ENCODE measurements at places on chromosomes 12 and 14.
A peak's percentile ranks its signal among the peaks of the same experiment; 100 is the strongest.

DNA sequence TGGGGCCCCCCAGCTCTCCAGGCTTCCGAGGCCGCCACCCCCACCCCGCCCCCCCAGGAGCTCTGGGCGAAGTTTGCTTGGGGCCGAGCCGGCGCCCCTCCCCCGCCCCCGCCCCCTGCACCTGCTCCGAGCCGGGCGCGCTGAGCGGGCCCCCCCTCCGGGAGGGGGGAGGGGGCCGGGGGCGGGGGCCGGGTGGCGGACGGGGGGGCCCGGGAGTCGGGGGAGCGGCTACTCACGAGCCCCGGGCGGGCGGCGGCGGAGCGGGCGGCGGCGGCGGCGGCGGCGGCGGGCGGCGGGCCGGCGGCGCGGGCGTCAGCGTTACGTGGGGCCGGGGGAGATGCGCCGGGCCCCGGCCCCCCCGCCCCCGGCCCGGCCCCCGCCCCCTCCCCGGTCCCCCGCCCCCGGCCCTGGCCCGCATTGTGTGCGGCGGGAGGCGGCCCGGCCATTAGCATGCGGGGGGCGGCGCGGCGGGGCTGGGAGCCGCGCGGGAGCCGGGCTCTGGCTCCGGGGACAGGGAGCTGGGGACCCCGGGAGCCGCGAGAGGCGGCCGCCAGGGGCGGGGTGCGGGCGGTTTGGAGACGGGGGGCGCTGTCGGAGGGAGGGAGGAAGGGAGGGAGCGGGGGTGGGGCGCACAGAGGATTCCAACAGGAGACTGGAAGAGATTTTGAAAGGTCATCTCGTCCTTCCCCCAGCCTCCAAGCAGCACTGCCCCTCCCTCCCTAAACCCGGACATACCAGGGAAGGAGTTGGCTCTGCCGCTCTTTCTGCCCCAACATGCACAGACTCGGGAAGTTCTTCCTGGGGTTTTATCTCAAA lies at the start of gene ZNF219:
Gene ZNF219, minus strand, starts transcription at position 580 of the 816 bp plus-strand sequence. CDS start 5,064 bp downstream, outside the sequence.
- DNase-seq = no peak

DNA sequence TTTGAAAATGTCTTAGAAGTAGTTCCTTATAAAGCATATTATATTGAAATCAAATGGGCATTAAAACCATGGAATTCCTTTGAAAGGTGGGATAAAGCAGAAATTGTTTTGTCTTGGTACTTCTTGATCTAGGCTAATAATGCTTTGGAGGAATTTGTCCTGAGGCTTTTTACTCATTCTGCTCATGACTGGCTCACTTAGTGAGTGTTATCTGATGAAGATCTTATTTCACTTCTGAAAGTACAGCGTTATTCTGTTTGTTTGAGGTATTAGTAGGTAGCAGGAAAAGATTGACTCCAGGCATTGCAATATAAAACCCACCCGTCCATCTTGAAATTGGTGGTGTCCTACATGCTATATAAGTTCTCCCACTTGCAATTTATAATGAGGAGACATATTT lies 5.5 kb downstream of the C12orf71 start:
- DNase-seq = no peak

DNA sequence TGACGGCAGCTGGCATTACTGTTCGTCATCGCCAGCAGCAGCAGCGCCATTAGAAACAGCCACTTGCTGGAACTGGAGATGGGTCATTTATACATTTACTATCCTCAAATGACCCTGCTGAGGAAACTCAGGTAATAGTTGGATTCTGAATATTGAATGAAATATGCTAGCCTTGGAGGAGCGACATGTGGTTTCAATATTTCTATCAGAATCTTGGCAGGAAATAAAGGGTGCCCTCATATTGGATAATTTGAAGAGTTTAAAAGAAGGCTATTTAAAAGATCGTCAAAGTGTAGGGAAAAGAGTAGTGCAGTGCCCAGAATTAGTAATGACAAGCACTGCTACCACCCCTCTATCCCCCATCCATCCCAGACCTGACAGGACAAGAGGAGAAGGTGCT lies 109.6 kb upstream of the CPM start:
- no peak for DNase-seq

GRCh38 chr14:44620121-44621019 lies 113.3 kb upstream of the FSCB start:
- no peak for DNase-seq

GRCh38 chr14:61569308-61569707 lies 126.0 kb upstream of the HIF1A start:
- no peak for DNase-seq

DNA sequence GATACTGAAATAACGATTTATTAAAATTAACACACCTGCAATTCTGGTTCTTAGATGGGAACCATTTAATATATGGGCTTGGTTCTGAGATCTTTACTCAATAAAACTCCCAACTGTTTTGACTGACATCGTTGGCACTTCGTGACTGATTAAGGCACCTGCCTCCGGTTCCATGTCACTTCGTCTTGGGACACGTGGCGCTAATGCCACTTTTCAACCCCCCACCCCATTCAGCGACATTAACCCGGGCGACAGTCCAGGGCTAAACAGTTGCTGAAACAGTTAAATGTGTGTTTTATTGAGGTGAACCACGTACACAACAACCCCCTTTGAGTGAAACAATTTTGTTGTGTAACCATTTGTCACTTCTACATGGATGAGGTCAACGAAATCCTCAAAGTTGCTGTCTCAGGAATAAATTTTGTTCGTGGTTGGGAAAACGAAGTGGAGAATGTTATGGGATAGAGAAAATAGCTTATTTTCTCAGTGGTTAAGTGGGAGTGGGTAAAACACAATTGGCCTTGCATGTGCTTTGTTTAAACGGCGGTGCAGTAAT lies 9.9 kb upstream of the SLC38A2 start:
- DNase-seq = no peak

DNA sequence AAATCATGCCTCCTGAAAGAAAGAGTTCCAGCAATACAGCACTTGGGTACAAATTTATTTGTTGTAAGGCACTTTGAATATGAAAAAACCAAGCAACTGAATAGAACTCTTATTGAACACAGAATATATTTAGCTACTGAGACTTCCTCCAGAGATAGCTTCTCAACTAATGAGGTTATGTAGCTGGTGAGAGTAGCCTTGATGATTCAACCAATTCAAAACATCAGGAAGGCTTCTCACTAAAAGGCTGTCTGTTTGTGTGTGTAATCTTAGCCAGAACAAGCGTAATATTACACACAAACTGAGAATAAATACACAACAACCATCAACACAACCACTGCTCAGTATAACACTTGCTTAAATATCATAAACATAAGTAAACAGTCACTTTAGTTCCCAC lies 20.4 kb downstream of the EIF2B2 start:
- DNase-seq = no peak

- DNase-seq = no peak
Observed at GRCh38 chr14:103765526-103765925, 49.9 kb downstream of the ZFYVE21 start.

GRCh38 chr12:3727877-3728632 lies 24.9 kb downstream of the CRACR2A start:
- DNase-seq = no peak

- DNase-seq = no peak
Observed at GRCh38 chr12:70463997-70464396, 97.9 kb downstream of the KCNMB4 start.

DNA sequence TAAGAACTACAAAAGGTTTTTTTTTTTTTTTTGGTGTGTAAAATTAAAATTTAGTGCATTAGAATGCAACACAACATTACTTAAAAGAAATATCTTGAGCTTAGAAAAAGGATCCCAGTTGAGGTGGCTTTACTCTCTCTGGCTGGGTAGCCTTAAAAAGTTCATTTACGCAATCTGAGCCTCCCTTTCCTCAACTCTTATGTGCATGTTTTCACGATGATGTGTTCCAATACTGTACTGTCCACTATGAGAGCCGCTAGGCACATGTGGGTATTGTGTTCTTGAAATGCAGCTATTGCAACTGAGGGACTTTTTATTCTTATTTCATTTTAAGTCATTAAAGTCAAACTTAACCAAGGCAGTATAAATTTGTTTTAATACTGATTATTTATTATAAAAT lies 460.9 kb upstream of the SYT1 start:
- DNase-seq = no peak

DNA sequence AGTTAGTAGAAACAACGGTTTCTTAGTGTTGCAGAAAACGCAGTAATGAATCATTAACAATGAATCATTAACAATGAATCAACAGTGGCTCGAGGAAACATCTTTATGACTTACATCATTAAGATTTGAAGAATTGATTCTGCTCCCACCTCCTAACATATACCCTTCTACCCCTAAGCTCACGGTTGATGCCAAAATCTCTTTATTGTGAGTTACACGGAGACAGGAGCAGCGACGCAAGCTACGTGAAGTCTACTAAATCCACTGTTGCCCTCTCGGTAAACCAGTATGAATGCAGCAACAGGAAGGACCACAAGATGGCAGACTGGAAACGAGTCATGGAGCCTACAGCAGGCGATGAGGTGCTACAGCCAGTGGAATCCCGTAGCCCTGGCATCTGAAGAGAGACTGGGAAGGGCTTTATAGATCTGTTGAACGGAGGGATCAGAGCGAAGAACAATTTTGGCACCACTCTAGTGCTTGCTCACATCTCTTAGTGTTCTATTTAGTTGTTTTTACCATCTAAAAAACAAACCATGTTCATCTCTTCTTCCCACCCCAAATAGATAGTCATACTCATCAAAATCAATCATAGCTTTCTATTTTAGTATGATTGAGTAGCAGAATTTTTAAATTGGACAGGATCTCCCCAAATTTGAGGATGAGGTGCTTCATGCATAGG lies 332.7 kb downstream of the DUSP6 start:
- DNase-seq = peak; percentile 2

GRCh38 chr12:127628645-127629044 lies 638.3 kb upstream of the TMEM132C start:
- DNase-seq = no peak

DNA sequence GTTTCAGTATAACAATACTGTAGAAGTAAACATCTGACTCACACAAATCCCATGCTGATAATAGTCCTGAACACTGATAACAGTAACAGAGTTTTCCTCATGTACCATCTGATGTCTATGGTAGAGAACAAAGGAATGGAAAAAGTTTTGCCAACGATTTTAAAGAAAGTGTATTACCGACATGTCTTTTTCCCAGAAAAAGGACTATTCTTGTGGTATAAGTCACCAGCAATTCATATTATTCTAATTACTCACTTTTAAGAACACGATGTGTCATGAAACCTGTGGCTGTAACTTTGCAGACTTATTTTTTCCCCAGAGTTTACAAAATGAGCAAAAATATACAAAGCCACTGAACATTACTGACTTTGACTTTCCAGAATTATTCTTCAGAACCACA lies 40.1 kb upstream of the DCN start:
- DNase-seq = no peak

DNA sequence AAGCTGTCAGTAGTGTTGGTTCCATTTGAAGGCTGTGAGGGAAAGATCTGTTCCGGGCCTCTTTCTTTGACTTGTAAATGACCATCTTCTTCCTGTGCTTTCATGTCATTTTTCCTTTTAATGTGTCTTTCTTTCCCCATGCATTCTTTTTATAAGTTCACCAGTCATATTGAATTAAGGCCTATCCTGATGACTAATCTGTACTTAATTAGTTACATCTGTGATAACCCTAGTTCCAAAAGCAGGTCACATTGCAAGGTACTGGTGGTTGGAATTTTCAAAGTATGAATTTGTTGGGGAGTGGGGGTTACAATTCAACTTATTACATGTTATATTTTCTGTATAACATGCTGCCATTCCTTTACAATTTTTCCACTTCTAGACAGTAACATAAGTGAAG lies 1642.1 kb upstream of the FLRT2 start:
- no peak for DNase-seq

GRCh38 chr12:47107926-47108325 lies 28.2 kb upstream of the AMIGO2 start:
- DNase-seq = no peak

DNA sequence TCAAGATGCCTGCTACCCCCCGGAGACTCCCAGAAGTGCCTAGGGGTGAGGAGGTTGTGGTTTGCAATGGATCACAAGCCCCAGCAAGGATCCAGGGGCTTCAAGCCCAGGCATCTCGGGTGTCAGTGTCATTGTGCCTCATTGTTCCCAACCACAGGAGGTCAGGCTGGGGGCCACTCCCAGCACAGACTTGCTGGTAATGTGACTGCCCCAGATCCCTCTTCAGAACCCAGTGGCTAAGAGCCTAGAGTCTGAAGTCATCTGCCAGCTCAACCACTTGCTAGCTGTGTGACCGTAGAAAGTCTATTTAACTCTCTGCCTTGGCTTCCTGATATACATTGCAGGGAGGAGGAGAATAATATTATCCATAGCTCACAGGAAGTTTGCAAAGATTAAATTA lies 7.7 kb upstream of the ASB2 start:
- no peak for DNase-seq

- DNase-seq = no peak
Observed at GRCh38 chr14:85319998-85320630, 209.8 kb upstream of the FLRT2 start.

DNA sequence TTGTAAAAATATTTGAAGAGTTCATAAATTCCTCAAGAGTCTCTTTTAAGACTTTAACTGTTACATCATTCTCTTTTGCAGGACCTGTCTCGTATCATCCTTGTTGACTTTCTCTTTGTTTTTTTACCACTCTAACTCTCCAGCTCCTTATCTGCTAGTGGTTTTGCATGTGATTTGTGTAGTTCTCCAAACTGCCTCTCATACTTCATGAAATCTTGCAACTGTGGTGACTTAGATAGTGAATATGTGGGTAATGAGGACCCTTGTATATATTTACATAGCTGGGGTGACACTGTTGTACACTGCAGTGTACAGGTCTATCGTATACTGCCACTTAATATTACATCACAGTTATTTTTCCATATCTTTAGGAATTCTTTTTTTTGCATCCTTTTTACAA lies 40.2 kb upstream of the EMP1 start:
- no peak for DNase-seq

DNA sequence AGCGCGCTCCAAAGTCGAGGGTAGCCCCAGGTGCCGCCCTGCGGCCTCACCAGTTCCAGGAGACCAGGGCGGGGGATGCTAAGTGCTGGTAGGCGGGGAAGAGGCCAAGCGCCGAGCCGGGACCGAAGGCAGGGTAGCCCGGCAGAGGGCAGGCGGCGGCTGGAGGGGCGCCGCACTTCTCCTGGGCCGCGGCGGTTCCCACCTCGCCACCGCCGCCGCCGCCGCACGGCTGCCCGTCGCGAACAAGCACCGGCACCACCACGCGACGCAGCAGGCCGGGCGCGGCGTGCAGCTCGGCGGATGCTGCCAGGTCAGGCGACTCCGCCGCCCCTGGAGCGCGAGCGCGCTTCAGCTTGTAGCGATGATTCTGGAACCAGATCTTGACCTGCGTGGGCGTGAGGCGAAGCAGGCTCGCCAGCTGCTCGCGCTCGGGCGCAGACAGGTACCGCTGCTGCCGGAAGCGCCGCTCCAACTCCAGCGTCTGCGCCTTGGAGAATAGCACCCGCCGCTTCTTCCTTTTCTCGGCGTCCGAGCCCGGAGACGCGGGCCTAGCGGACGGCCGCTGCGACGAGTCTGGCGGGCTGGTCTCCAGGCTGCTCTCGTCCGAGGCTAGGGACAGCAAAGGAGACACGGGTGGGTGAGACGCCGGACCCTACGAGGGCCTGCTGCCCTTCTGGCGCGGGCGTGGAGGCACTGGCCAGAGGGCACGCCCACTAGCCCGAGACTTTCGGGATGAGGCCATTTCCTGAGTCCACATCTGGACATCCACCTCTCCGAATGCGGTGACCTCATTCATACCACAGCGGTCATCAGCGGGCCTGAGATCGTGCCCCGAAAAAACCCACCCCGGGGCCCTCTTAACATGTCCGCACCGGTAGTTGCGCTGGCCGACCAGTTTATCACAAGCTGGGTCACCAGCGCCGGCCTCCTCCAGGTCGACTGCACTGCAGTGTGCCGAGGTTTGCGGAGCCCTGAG lies 1.3 kb downstream of the NKX2-8 start:
- DNase-seq = no peak

GRCh38 chr12:92814584-92814983 lies 111.8 kb downstream of the PLEKHG7 start:
- DNase-seq = no peak

Measured in activated naive CD4-positive, alpha-beta T cell (primary cell).